ENCODE measurements at places on chromosomes 16 and 17.
A peak's percentile ranks its signal among the peaks of the same experiment; 100 is the strongest.

DNA sequence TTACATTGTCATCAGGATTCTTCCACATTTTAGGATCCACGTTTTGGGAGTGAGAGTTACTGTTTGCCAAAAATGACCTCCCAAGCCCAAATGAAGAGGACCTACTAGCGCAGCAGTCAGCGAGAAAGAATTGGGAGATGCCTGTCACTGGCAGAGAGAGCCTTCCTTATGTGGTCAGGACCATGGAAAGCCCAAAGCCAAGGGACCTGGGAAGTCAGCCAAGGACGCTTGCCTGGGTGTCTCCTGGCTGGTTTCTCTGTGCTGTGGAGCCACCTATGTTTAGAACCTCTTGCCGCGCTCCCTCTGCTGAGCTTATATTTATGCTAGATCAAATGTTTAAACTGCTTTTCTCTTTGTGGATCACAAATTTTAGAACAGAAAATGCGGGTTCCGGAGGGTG, 24.9 kb upstream of the RHBDL3 start:
- no peak for DNase-seq

- DNase-seq, result no peak
Observed at GRCh38 chr16:68244481-68244902, 681 bp upstream of the PLA2G15 start.

DNA sequence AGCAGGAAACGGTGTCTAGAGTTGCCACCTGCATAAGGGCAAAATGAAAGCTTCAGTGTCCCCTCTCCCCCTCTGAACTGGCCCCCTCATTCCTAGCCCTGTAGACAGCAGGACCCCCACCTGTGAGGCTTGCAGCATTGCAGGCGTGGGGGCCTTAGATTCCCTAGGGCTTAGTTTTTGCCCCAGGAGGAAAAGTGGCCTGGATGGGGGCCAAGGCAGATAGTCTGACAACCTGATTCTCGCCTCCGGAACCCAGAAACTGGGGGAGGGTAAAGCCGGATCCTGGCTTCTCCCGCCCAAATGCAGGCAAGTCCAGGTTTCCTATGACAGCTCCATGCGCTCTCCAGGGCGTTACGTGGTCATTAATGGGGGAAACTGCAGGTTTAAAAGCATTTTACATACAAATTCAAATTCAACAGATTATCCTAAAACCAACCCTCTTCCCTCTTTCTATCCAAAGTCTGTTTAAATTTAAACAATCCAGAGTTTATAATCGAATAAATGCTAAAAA, 678 bp upstream of the HOXB6 start:
- no peak for DNase-seq

GRCh38 chr17:38415250-38416194, 12.7 kb upstream of the ARHGAP23 start:
- peak; percentile 92 for DNase-seq

GRCh38 chr16:51148678-51149228, 2.3 kb downstream of the SALL1 start:
- DNase-seq, result no peak

GRCh38 chr16:15509593-15510535, 75.5 kb downstream of the BMERB1 start:
- DNase-seq, result peak; percentile 4

- DNase-seq, result peak; percentile 85
Observed at GRCh38 chr17:3964203-3965117, at the start of gene ATP2A3. TSS of gene ATP2A3 (minus strand) at chr17:3964437. CDS start at chr17:3964291, 146 bp downstream.

GRCh38 chr16:61891460-61891859, 144.8 kb downstream of the CDH8 start:
- no peak for DNase-seq

GRCh38 chr16:62298600-62298999, 262.4 kb upstream of the CDH8 start:
- no peak for DNase-seq

DNA sequence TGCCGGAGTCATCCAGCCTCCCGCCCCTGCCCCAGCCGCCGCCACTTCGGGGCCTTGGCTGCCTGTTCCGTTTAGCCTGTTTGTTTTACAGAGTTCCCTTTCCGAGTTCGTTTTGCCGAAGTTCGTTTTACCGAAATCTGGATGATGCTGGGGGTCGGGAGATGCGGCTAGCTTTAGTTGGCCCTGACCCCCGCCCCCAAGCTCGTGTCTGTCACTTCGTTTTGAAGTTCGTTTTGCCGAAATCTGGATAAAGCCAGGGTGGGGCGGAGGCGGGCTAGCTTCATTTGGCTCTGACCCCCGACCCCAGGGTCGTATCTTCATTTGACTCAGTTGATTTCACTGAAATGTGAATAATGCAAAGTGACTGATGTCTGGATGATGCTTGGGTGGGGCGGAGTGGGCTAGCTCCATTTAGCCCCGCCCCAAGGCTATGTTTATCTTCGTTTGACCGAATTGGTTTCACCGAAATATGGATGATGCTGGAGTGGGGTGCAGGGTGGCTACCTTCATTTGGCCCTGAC, 591 bp downstream of the PSMD7 start:
- peak; percentile 42 for DNase-seq

DNA sequence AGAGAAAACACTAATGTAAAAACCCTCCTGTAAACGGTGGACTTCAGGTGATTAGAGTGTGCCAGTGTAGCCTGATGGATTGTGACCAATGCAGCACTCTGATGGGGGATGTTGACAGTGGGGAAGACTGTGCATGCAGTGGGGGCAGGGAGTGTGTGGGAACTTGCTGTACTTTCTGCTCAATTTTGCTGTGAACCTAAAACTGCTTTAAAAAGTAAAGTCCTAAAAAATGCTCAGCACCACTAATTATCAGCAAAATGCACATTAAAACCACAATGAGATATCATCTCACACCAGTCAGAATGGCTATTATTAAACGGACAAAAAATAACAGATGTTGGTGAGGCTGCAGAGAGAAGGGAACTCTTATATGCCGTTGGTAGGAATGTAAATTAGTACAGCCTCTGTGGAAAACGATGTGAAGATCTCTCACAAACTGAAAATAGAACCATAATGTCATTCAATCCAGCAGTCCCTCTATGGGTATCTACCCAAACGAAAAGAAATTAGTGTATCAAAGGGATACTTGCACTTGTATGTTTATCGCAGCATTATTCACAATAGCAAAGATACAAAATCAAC, 9.7 kb upstream of the ULK2 start:
- no peak for DNase-seq

DNA sequence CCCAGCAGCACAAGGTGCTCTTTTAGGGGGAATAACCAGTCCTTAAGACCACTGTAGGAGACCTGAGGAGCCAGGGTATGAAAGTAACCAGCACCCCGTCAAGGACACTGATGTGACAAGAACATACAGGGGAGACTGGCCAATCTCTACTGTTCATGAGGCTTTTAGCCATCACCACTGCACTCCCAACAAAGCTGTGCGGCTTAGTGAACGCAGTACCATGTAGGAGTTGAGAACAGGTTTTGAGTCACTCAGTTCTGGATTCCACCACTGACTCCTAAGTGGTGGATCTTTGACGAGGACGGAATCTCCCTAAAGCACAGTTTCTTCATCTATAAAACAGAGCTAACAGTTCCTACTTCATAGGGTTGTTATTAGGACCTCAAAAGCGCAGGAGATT, 26.8 kb downstream of the COG4 start:
- no peak for DNase-seq

- DNase-seq, result no peak
Observed at GRCh38 chr17:31089471-31089870, 5.3 kb upstream of the NF1 start.

GRCh38 chr17:45848868-45849535, 4.3 kb downstream of the SPPL2C start:
- DNase-seq, result no peak
